ENCODE measurements at places on chromosomes 6 and 20.

GRCh38 chr6:82614518-82614917 is 250.9 kb downstream of the TPBG start:
- H3K4me1 ChIP-seq, result peaks cover 64% of the 10 kb centered on the region
- H3K27me3 ChIP-seq, result no peaks in the 10 kb centered on the region

GRCh38 chr6:279341-280029 is 12.8 kb upstream of the DUSP22 start:
- H3K36me3 ChIP-seq, result no peaks in the 10 kb centered on the region
- no peak overlapping the region for H3K27ac ChIP-seq
- no peaks in the 10 kb centered on the region for H3K27me3 ChIP-seq
- DNase-seq, result no peak

- H3K27ac ChIP-seq, result no peak overlapping the region
- H3K27me3 ChIP-seq, result no peaks in the 10 kb centered on the region
- H3K4me1 ChIP-seq, result peaks cover 11% of the 10 kb centered on the region
- H3K36me3 ChIP-seq, result no peaks in the 10 kb centered on the region
Observed at GRCh38 chr20:51461306-51461705, 81.2 kb downstream of the NFATC2 start.

DNA sequence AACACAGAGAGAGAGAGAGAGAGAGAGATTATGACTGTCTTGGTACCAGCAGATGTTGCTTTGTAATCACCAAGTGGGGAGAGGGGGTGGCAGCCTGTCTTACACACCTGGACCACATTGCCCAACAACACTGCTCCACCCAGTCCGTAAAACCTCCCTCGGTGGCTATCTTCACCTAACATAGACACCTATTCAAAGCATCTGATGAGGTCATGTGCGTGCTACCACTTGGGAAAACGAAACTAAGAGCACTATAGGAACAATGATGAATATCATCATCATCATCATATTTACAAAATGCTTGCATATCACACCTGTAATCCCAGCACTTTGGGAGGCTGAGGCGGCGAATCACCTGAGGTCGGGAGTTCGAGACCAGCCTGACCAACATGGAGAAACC is 24.1 kb upstream of the SALL4 start:
- H3K4me3 ChIP-seq, result no peak overlapping the region
- no peaks in the 10 kb centered on the region for H3K36me3 ChIP-seq
- no peak for DNase-seq
- no peaks in the 10 kb centered on the region for H3K4me1 ChIP-seq

DNA sequence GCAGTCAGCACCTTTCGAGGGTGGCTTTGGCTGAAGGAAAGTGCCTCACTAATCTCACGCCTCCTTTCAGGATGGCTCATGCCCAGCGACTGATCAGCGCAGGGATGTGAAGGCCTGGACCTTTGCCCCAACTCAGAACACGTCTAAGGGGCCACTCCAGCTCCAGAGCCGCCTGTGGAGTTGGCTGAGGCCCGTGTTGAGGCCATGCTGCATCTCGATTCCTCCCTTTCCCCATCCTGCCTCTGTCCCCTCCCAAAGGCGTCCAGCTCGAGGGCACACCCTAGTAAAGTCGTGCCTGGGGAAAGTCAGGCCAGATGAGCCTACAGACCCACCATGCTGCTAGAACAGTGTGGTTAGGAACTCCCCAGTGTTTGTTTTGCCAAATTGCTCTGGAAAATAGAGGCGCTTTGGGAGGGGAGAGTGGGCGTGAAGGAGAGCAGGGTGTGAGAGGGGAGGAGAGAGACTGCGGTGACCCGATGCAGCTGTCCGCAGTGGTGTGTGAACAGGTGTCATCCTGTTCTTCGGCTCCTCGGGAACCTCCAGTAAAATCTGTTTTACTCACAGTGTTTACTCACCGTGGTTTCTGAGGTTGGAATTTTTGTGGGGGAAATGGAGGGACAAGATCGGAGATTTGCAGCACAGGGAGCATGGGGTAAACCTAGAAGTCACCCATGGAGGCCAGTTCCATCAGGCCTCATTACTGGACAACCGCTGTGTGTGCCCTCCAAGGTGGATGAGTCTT is 85.0 kb upstream of the PMEPA1 start:
- no peak for DNase-seq
- H3K36me3 ChIP-seq, result no peaks in the 10 kb centered on the region
- no peak overlapping the region for H3K27ac ChIP-seq
- no peaks in the 10 kb centered on the region for H3K4me1 ChIP-seq
- H3K27me3 ChIP-seq, result no peaks in the 10 kb centered on the region
- H3K4me3 ChIP-seq, result no peak overlapping the region

GRCh38 chr6:48961781-48962415 is 501.2 kb downstream of the MMUT start:
- H3K27me3 ChIP-seq, result no peaks in the 10 kb centered on the region
- H3K36me3 ChIP-seq, result no peaks in the 10 kb centered on the region
- H3K4me1 ChIP-seq, result peaks cover 22% of the 10 kb centered on the region
- DNase-seq, result peak; percentile 37
- no peak overlapping the region for H3K4me3 ChIP-seq
- H3K27ac ChIP-seq, result no peak overlapping the region

- H3K36me3 ChIP-seq, result peaks cover 11% of the 10 kb centered on the region
- DNase-seq, result no peak
- H3K4me3 ChIP-seq, result no peak overlapping the region
- no peaks in the 10 kb centered on the region for H3K27me3 ChIP-seq
Observed at GRCh38 chr6:38067263-38067980, 247.9 kb downstream of the ZFAND3 start.
